Stimulated activated CD8-positive, alpha-beta memory T cell treated with anti-CD3 and anti-CD28 coated beads, Interleukin-12 subunit alpha, Interleukin-12 subunit beta, amount 100 ng/mL, for 1 hour (primary cell): ENCODE measurements at places on chromosomes 3 and 15.

DNA sequence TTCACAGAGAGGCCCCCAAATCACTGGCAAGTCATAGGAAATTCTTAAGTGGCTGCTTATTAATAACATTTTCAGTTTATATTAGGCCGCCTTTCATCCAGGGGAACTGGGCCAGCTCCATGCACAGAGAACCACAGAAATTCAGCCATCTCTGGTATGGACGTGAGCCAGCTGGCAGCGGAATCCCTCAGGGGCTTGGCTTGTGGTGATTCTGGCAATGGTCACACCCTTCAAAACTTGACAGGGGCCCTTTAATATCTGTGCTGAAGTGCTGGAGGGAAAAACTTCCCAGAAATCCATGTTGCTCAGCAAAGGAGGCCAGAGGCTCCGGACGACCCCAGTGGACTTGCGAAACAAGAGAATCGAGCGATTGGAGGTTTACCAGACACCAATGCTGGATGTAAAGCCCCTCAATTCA is 11.3 kb downstream of the PRICKLE2 start:
- DNase-seq: no peak

- no peak for DNase-seq
These were observed 64.2 kb downstream of the MYLK start for GRCh38 chr3:123819949-123820348.

- DNase-seq: no peak
These were observed 26.9 kb upstream of the THRB start for GRCh38 chr3:24521420-24522145.

DNA sequence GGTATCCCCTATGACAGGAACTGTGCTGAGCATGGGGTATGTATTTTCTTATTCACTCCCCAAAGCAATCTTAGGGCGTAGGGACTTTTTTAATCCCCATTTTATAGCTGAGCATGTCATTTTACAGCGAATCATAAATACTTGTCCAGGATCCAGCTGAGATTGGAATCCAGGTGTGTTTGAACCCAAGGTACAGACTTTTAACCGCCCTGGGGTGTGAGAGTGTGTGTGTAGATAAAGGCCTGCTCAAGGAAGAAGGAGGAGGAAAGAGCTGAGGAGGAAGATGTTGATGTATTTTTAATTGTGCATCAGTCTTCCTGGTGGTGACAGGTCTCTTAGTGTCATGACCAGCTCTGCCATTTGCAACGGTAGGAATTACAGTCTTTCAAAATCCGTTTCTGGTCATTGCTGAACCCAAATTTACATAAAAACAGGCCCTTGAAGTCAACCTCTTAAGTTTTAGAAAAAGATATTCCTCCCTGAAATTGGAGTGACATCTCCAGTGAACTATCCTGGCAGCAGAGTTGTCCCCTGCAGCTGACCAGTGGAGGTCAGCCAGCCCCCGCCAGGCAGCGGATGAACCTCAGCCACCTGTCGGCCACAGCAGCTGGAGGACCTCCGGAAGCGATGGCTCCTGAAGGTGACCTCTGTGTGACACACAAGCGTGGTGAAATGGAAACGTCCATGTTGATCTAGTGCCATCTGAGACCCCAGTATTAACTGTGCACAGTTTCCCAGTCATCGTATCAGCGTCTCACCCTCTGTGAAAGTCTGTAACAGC is 92.8 kb upstream of the MITF start:
- DNase-seq: no peak

DNA sequence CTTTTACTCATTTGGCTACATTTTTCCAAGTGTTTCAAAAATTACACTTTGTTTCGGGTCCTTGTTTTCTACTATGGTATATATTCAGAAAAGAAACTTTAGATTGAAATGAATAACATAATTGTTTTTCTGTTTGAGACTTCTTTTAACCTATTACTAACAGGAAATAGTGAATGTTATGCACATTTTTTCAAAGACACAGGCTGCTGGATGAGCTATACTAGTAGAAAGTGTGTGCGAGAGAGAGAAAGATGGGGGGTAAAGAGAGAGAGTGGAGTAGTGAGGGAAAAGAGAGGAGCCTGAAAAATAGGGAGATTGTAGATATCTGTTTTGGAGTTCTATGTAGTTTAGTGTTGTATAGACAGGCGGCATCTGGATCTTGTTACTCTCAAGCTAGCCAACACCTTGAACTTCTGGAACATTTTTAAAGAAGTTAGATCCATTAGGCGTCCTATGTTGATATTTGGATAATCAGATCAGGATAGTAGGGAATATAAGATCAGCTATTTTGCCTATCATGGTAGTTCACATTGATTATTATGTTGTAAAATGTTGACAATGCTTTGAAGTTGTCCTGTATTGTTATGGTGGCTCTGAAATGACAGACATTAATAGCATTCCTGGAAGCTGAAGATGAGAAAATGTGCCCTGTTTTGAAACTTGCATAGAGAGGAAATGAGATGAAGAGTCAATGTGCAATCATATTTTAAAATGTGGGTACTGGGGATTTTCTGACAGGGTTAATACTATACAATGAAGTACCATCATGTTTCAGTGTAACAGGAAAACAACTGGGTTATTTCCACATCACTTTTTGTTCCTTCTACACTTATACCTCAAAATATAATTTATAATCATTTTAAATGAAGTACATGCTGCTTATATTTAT is 2.6 kb downstream of the RBMS3 start:
- DNase-seq: no peak

- DNase-seq: no peak
These were observed 161.7 kb downstream of the MBNL1 start for GRCh38 chr3:152430223-152431002.

DNA sequence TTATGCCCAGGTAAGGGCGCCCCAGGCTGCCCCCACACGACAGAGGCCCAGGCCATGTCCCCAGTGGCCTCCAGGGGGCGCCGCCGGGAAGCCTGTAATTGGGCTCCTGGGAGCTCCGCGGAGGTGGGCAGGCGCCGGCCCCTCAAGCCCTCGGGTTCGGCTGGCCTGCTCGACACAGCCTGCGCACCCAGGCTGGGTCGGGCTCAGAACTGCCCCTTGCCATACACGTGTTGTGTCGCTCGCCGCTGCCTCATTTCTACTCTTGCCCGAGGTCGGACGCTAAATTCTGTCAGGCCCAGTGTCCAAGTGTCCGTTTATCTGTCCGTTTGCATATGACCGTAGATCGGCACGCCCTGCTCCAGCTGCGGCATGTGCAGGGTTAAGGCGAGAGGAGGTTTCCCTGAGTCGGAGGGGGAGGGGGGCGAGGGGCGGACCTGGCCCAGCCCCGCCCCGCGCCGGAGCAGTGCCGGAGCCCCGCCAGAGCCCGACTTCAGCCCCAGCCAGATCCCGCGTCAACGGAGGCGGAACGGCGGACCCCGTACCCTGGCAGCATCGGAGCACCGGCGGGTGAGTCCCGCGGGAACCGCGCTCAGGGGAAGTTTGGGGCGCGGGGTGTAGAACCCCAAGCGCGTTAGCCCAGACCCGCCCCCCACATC is at the start of gene KLHDC8B:
Gene KLHDC8B (plus strand): TSS at position 480 of the 656 bp plus-strand sequence. CDS start 1,172 bp downstream, outside the sequence.
- peak; percentile 66 for DNase-seq

GRCh38 chr15:72774696-72775383 is 8.7 kb downstream of the ADPGK start:
- DNase-seq: no peak

- no peak for DNase-seq
These were observed 118.1 kb downstream of the FBLN2 start for GRCh38 chr3:13666781-13667709.

DNA sequence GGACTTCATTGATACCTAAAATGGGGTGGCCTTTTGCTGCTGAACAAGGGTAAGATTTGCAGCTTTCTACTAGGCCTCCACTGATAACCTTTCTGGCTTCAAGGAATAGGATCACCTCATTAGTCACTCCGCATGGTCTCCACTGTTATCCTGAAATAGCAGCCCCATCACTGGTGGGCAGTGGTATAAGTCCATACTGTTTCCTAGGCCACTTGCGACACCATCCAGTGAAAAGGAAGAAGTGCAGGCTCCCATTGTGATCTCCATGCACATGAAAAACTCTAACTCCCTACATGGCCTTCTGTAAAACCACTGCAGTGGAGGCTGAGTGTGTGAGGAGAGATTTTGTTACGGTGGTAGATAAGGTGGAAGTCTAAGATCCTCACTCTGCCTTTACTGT is 1455.9 kb downstream of the SI start:
- no peak for DNase-seq

DNA sequence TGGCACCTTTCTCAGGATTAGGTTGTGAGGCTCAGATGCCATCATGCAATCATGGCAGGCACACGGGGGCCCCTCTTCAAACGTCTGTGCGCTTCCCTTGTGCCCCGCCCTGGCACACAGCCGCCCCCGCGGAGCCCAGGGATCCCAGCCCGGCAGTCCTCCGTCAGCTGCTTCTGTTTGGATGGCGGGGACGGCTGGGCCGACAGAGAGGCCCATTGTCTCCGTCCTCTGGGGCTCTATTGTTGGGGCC is 849 bp upstream of the HDAC11 start:
- DNase-seq: peak; percentile 2

- DNase-seq: no peak
These were observed 65.1 kb downstream of the GAP43 start for GRCh38 chr3:115688418-115688817.

GRCh38 chr15:86021281-86022264 is 58.1 kb upstream of the AGBL1 start:
- no peak for DNase-seq

DNA sequence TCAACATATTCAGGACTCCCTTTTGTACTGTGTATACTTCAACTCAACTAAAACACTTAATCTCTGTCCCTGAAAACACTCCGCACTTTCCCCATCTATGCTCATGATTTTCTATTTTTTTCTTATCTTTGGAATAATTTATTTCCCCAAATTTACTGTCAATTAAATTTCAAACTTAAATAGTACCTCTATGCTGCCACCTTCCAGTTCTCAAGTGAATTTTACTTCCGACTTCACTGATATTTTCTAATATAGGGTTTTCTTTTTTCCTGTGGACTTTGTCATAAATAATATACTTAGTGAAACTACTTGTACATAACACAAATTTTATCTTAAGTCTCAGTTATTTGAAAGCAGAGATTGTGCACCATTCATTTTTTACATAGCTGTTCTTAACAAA is 1303.3 kb downstream of the OTOL1 start:
- DNase-seq: no peak

- DNase-seq: no peak
These were observed 32.7 kb downstream of the SMAD3 start for GRCh38 chr15:67097930-67098740.

- no peak for DNase-seq
These were observed 1.3 kb downstream of the TCF12 start for GRCh38 chr15:56919609-56920366.

- DNase-seq: no peak
These were observed 54.7 kb upstream of the CNOT10 start for GRCh38 chr3:32630266-32630665.

DNA sequence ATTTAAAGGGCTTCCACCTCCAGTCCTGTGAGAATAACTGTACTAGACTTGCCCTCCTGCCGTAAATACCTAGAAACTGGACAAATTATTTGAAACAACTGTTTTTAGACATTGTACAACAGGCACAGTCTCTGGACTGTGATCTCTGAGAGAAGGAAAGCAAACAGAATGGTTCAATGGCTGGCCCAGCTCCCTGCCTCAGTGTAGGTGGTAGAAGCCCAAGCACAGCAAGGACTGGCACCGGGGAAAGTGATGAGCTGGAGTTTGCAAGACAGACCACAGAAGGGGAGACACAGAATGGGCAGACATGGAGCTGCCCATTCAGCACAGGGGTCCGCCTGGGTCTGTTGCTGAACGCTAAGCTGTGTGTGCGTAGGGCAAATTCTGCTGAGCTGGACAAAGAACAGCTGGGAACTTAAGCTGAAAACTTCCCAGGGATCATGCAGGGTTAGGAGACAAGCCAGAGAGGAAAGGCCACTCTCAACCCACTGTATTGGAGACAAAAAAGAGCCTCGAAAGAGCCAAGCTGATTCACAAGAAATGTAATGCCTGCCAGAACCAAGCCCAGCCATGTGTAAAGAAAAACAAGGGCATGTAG is 52.6 kb upstream of the SEC61A1 start:
- no peak for DNase-seq

DNA sequence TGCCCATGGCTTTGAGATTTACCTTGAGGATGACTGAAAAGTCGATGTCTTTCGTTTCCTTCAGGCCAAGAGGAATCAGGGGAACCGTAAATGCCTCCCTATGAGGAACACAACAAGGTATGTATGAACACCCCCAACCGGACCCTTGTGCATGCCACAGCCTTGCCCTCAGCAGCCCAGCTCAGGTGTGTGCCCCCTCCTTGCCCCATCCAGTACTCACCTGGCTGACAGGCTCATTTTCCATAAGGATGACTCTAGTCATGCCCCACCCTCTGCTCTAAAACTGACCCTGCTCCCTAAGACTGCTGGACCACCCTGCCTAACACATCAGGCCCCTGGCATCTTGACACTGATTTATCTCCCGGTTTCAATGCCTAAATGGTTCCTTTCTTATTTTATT is 270.0 kb downstream of the GOLGA6L6 start:
- no peak for DNase-seq

GRCh38 chr15:93111451-93111850 is 22.4 kb upstream of the RGMA start:
- DNase-seq: no peak

DNA sequence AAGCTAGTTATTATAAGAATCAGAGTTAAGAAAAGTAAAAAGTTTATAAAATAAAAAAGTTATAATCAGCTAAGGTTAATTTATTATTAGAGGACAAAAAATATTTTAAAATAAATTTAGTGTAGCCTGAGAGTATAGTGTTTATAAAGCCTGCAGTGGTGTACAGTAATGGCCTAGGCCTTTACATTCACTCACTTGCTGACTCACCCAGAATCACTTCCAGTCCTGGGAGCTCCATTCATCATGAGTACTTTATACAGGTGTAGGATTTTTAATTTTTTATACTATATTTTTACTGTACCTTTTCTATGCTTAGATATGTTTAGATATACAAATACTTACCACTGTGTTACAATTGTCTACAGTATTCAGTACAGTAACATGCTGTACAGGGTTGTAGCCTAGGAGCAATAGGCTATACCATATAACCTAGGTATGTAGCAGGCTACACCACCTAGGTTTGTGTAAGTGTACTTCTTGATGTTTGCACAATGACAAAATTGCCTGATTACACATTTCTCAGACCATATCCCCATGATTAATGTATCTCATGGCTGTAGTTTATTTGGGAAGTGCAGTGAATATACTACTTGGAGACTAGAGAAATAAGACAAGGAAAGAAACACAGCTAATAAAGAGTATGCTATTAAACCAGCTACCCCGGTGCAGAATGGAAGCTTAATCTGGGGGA is 101.9 kb upstream of the GALNT15 start:
- no peak for DNase-seq

DNA sequence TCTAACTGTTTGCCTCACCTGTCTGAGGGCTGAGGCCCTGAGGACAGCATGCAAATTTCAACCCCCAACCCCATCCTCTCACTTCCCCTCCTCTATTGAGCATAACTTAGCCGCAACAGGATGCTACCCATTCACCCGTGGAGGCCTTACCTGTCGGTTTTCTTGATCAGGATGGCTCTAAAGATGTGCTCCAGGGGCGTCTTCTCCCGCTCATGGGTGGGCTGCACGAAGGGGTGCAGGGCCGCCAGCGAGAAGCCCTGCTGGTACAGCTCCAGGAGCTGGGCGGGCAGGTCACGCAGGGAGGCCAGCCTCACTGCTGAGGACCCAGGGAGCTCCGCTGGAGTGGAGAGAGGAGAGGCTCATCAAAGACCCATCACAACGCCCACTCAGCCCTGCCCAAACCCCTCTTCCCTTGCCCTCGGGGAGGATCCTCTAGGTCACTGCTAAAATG is 79.8 kb downstream of the RFTN1 start:
- DNase-seq: no peak
